Fibroblast of skin of right biceps (primary cell): ENCODE measurements at places on chromosomes 6 and 20.
A peak's percentile ranks its signal among the peaks of the same experiment; 100 is the strongest.

- no peak for DNase-seq
Observed at GRCh38 chr20:56627122-56628014, 1.7 kb upstream of the TFAP2C start.

- DNase-seq: no peak
Observed at GRCh38 chr6:18368277-18369105, 18.7 kb upstream of the RNF144B start.

DNA sequence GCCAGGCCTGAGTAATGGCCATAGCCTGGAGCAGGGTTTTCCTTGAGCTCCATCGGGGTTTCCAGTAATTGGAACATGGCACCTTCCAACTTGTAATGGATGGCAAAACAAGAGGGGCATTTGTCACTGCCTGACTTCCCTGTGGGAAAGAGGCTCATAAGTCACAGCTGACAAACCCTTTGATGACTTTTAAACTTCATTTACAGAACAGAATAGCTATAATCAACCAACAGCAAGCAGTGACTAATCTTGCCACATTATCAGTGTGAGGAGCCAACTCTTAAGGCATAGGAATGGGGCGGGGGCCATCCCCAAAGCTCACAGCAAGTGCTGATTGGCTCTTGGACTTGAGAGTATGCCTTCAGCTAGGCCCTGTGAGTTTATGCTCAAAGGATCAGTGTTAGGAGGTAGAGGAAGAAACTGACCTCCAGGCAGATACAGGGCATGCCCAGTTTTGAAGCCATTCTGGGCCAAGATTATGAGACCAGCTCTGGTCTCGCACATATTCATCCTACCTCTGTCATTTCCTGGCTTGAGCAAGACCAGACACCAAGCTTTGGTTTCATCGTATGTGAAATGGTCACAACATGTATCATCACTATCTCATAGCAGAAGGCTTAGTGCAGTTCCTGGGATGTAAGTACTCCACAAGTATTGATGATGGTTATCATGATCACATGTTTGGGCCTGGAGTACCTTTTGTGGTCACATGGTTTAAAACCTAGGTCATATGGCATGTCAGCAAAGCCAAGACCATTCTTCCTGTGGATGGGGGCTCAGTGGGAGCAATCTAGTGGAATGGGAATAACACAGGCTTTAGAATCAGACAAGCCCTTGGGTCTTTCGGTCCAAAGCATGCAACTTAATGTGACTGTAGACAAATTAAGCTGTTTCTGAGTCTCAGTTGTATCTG is 49.2 kb downstream of the EIF2S2 start:
- peak; percentile 40 for DNase-seq

DNA sequence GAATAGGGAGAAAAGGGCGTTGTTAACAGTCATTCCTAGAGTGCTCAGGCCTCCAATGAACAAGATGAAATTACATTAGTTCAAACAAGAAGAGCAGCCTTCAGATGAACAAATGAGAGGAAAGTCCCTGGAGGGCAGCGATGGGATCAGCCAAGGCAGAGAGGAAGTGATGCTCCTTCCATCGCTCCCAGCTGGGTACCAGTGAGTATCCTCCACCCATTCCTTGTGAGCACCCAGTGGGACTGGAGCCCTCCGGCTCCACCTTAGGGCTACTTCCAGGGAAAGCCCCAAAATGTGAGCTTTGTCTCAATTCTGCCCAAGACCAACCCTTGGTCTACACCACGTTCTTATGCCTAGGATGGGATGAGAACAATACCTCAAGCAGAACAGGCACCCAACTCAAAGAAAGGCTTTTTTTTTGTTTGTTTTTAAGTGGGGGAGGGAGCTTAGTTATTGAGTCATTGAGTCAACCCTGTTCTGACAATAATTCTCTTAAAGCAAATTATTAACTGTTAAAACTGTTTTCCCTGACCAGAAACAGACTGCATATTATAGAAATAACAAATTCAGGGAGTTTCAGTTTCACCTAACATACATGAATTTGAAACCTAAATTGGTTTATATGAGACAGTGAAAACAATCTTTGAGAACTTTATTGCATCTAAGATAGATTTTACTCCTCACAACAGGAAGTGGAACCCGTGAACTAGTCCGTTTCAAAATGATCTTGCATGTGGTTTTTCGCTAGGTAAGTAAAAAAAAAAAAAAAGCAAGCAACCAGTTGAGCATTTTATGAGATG is 106.9 kb downstream of the IPCEF1 start:
- no peak for DNase-seq

- no peak for DNase-seq
Observed at GRCh38 chr6:116507324-116507723, 4.1 kb upstream of the CALHM5 start.

GRCh38 chr20:61991476-61991875 is 74.2 kb downstream of the TAF4 start:
- DNase-seq: no peak

- no peak for DNase-seq
Observed at GRCh38 chr20:8133851-8134451, 1.9 kb downstream of the PLCB1 start.

DNA sequence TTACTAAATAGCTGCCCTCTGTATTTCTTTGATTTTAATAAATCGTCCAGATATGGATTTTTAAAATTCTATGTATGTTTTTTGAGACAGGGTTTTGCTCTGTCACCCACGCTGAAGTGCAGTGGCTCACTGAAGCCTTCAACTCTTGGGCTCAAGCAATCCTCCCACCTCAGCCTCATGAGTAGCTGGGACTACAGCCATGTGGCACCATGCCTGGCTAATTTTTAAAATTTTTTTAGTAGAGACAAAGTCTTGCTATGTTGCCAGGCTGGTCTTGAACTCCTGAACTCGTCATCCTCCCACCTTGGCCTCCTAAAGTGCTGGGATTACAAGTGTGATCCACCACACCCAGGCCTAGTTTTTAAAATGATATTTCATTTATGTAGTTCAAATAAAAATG is 47.4 kb upstream of the DDR1 start:
- no peak for DNase-seq

DNA sequence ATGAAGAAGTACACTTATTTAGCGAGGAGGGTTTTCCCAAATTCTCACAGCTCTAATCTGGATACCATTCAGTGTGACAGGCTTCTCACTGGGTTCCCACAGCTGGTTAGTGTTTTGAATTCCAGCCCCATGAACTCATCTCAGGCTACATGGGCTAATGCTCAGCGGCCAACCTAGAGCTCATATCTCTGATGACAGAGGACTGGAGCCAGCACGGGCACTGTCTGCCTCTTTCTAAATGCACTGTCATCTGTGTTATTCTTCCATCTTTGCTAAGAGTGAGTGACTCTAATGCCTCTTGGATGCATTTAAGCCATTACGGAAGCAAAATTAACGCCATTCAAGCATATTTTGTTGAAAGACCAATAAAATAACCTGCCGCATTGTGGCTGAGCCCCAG is 308.9 kb upstream of the JAG1 start:
- DNase-seq: peak; percentile 90

- peak; percentile 73 for DNase-seq
Observed at GRCh38 chr6:31651602-31652191, 764 bp downstream of the BAG6 start.

- peak; percentile 73 for DNase-seq
Observed at GRCh38 chr20:54061101-54061881, 9.1 kb downstream of the BCAS1 start.

- DNase-seq: no peak
Observed at GRCh38 chr20:36827541-36828279, 48.2 kb upstream of the TLDC2 start.

DNA sequence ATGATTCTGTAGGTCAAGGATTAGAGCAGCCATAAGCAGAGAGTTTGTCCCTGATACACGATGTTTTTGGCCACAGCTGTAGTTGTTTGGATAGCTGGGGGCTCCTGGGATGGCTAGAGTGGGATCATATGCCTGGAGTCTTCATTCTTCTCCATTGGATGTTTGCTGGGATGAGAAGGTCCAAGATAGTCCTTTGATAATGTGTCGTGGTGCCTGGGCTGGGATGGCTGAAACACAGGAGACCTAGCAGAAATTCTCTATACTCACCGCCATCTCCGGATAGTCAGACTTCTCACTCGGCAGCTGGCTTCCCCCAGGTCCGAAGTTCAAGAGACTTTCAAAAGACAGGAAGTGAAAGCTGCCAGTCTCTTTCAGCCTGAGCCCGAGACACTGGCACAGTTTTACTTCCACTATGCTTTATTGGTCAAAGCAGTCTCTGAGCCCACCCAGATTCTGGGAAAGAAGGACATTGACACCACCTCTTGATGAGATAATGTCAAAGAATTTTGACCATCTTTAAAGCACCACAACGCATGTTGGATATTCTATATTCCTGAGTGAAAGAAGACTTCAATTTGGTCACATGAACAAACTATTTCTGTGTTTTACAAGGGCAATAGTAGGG is 16.0 kb downstream of the MARCKS start:
- no peak for DNase-seq

- DNase-seq: no peak
Observed at GRCh38 chr6:53547166-53547810, 2.4 kb upstream of the GCLC start.

GRCh38 chr6:73157870-73158269 is 67.4 kb downstream of the KHDC1L start:
- no peak for DNase-seq

DNA sequence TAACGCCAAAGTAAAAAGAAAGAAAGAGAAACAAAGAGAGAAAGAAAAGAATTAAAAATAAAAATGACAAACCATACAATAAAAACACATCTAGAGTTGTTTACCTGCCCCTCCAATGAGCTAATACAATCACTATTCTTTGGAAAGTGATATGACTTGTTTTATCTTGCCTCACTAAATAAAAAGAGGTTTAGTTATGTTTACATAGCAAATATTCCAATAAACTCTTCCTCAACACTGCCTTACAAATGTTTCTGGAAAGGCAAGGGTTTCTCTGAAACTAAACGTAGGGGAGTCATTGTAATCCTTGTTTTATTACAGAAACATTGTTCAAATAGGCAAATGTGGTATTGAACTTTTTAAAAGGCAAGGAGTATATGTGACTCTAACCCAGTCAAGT is 396.2 kb downstream of the EPM2A start:
- no peak for DNase-seq

DNA sequence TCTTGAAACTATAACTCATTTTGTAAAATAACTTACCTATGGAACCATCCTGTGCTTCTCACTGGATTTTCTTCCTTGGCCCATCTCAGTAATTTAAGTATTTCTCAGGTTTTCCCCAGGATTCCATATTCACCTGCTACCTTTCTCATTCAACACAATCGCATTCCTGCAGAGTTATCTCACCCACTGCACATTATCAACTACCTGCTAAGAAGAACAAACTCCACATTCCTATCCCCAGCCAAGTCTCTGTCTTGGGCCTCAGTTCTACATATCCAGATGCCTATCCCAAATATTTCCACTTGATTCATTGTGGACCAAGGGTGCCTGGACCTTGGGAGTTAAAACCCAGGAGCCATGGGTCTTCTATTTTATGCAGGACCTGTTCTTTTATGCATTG is 60.2 kb upstream of the KCNQ5 start:
- DNase-seq: no peak

GRCh38 chr20:50315586-50316551 is 125.2 kb downstream of the CEBPB start:
- DNase-seq: no peak

GRCh38 chr6:5736016-5736738 is 270.5 kb downstream of the NRN1 start:
- DNase-seq: no peak

- DNase-seq: no peak
Observed at GRCh38 chr6:138116661-138116999, 9.4 kb upstream of the PERP start.

DNA sequence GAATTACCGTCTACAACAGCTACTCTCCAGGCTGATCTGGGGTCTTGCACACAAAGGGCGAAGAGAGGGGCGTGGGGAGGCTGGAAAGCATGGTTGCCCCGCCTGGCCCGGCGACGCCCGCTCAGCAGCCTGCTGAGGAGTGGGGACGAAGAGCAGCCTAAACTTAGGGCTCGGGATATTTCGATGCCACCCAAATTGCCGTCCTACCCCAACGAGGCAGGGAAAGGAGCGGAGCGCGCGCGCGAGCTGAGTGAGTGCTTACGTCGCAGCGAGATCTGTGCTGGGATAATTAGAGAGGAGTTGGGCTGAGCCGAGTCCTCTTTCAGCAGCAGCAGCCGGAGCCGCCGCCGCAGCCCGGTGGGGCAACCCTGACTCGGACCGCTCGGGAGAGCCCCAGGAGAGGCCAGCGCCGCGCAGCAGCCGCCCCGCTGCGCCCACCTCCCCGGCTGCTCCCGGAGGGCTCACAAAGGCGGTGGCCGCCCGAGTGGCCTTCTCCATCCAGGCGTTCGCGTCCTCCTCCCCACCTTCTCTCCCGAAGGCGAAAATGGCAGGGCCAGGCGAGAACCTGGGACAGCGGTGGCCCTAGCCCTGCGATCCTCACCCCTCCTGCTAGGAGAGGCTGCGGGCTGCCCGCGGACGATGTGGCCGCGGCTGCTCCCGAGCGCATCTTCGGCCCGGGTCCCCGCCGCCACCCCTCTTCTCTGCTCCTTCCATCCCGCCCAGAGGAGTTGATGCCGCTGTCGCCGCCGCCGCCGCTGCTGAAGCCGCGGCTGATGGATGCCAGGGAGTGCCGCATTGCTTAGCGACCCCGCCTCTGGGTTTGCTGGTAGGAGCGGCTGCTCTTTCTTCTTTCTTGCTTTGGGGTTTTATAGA is at the start of gene CLVS2:
Gene CLVS2, plus strand, starts transcription at position 315 of the 873 bp plus-strand sequence. CDS start 1,543 bp downstream, outside the sequence.
- DNase-seq: peak; percentile 27

DNA sequence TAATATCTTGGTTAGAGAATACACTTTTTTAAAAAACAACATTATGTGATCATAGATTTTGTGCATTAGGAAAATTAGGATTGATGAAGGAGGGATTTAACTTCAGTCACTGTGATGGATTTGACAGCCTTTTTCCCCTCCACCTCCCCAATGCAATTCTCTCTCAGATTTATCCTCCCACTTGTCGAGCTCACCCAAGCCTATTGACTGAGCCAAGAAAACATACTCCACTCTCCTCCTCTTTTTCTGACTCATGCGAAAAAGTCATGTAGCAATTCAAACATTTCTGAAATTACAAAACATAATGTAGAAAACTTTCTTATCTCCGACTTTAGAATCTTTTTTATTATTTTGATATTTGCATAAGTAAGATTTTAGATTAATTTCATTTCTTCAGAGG is 24.1 kb downstream of the KLHL32 start:
- DNase-seq: no peak

GRCh38 chr6:169156108-169156792 is 97.4 kb downstream of the THBS2 start:
- DNase-seq: peak; percentile 69

DNA sequence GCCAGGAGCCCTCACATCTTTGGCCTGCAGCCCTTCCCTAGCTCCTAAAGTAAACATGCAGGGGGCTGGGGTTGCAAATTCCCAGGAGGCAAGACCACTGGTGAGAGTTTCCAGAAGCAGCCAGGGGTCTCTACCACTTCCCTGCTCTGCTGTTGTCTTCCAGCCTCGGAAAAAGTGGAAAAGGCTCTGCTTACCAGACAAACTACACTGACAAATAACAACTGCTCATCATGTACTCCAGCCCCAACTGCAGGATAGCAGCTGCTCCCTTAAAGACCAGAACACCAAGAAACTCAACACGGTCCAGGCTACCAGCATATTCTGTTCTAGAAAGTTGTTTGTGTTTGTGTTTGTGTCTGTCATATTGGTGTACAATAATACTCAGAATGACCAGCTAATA is 187.5 kb upstream of the MARCKS start:
- no peak for DNase-seq

GRCh38 chr6:17240803-17241500 is 40.2 kb upstream of the RBM24 start:
- no peak for DNase-seq
